CD8-positive, alpha-beta T cell (primary cell): ENCODE measurements at places on chromosomes 1 and 21.
A peak's percentile ranks its signal among the peaks of the same experiment; 100 is the strongest.

GRCh38 chr21:15496911-15497310 lies 232.9 kb upstream of the USP25 start:
- no peak for DNase-seq

DNA sequence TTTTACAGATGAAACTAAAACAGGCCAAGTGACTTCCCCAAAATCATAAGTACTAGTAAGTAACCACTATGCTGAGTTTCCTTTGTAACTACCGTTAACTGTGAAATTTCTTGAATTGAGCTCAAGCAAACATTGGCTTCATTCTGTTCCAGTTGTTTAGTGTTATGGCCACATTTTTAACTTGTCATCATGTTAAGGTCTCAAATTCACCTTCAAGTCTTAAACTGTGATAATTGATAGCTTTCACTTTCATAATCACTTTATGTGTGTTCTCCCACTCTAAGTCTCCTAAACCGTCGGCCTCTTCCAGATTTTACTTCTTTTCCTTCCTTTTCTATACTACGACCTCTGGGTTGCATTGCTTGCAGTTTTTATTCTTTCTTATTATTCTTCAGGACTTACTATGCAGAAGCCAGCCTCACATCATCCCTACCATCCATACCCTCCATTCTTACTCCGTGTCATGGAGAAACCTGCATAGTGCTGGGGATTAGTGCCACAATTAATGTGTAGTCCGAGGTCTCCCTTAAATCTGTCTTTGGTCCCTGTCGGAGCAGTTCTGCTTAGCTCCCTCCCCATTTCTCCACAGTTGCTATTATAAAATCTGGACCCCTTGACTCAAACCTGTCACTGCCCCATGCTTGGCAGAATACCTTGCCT lies 5.8 kb downstream of the KIF1B start:
- no peak for DNase-seq

GRCh38 chr1:56644919-56645676 lies at the start of gene PRKAA2:
TSS of gene PRKAA2 (plus strand) at chr1:56645314. CDS start at chr1:56645388, 74 bp downstream.
- no peak for DNase-seq

GRCh38 chr1:24635195-24635843 lies 7.8 kb upstream of the SRRM1 start:
- DNase-seq = no peak

GRCh38 chr1:39047374-39048229 lies 21.5 kb downstream of the NDUFS5 start:
- no peak for DNase-seq

- no peak for DNase-seq
These were observed 56.4 kb downstream of the OBSCN start for GRCh38 chr1:228264090-228264829.

DNA sequence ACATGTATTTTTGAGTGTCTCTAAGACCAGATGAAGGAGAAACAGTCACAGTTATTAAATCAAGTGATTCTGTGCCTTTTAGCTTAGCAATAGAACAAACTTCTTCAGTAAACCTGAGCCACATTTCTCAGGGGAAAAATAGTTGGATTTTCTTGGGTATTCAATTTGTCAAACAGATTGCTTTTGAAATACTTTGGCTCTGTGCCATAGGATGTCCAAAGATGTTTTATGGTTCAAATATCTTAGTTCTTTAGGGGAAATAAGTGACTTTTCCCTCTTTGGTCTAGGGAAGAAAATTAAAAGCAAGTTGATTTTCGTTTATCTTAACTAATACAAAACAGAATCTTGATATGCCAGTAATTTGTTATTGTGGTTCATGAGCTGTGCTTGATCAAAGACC lies 125.9 kb downstream of the ATP5PO start:
- DNase-seq = no peak

DNA sequence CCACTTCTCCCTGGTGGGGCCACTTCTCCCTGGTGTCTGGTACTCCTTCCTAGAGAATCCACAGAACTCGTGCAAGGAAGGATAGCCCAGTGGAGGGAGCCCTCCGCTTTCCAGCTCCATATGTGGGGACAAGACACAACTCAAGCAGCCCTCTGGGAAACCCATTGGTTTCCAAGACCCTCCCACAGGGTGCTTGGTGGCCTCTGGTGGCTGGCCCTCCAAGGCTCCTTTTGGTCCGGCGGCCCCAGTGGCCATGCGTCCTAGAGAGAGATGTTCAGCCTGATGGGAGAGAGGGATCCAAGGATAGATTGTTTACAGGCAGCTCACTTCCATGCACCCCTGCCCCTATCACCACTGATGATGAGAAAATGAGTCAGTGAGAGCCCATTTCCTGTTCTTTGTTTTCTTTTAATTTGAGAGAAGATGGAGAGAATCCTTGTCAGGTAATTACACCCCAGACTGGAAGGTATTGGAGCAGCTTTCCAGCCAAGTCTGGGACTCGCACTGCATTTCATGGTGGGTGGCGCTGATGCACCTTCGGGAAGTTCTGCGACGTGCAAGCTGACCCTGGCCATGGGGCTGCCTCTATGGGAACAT lies 486.2 kb upstream of the VAMP3 start:
- no peak for DNase-seq

- no peak for DNase-seq
These were observed 74.0 kb upstream of the EXO1 start for GRCh38 chr1:241773991-241774390.

DNA sequence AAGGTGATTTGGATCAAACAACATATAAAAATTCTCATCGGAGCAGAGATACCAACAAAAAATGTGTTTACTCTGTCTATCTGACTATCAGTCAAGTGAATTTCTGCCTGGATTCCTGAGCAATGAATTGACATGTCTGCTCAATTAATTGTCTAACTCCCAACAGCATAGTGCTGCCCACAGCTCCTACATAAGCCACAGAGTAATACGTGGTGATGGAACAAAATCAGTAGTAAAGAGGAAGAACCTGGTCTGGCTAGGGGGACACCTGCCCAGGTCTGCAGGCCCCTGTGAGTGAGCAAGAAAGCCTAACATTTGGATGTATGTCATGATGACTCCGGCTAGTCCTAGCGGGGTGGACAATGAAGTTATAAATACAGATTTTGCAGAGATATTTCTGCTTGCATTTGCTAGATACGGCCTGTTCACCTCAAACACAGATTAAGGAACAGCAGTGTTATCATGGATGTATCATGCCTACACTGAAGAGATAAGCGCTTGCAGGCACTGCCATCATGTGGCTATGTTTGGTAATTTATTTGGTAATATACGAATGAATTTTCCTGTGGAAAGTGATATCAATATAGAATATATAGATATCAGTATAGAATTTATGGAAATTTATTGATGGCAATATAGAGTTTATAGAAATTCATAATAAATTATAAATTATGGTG lies 69.6 kb upstream of the LRRC8B start:
- peak; percentile 15 for DNase-seq

DNA sequence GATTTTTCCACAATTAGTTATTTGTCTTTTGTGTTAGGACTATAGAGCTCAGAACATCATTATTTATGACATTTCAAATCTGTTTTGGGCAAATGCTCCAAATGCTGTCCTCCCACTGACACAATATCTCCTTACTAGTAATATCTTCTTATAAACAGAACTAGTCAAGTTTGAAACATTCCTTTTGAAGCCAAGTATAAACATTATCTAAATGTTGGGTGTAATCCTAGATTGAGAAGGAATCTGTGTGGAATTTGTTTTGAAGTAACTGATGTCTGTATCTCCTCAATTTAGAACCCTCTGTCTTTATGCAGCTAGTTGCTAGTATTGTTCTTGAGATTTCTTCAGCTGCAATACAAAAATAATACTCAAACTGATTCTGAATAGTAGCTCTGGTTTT lies 28.5 kb upstream of the PAXBP1 start:
- no peak for DNase-seq

GRCh38 chr1:196115646-196116045 lies 492.6 kb downstream of the KCNT2 start:
- DNase-seq = no peak

DNA sequence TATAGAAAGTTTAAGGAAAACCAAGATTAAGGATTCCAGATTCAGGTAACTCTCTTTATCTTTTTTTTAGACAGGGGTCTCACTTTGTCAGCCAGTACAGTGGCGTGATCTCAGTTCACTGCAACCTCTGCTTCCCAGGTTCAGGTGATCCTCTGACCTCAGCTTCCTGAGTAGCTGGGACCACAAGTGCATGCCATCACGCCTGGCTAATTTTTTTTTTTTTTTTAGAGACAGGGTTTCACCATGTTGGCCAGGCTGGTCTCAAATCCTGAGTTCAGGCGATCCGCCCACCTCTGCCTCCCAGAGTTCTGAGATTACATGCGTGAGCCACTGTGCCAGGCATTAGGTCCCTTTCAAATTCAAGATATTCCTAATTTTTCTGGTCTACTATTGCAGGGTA lies 15.9 kb downstream of the LZIC start:
- DNase-seq = no peak

GRCh38 chr21:44996983-44997936 lies 57.4 kb downstream of the SLX9 start:
- no peak for DNase-seq

- DNase-seq = no peak
These were observed 68.3 kb downstream of the TCP10L start for GRCh38 chr21:32516756-32517649.

- DNase-seq = no peak
These were observed 5.3 kb upstream of the SFT2D2 start for GRCh38 chr1:168220470-168220871.
